ENCODE measurements at places on chromosomes 3 and 15. TPM values are rescaled to one million over a fixed set of nuclear protein-coding genes. Genes with fewer than 3 reads are reported as not detected.

DNA sequence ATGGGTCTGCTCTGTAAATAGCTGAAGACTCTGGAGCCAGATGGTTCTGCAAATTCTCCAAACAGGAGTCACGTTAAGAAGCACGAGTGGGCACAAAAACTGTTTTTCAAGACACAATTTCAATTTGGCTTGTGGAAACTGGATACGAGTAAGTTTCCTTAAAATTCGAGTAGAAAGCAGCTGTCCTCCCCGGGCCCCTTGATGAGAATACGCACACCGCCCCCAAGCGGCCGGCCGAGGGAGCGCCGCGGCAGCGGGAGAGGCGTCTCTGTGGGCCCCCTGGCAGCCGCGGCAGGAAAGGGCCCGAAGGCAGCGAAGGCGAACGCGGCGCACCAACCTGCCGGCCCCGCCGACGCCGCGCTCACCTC, 778 bp upstream of the THBS1 start:
- H3K36me3 ChIP-seq = peaks cover 20% of the 10 kb centered on the region
- peak; percentile 93 for DNase-seq
- H3K27me3 ChIP-seq = peaks cover 7% of the 10 kb centered on the region
- H3K27ac ChIP-seq = peak overlapping the region; percentile 89
- H3K4me1 ChIP-seq = peaks cover 63% of the 10 kb centered on the region

GPR149 gene
- total RNA-seq = not detected

- no peak for DNase-seq
- no peak overlapping the region for H3K4me3 ChIP-seq
Measured at GRCh38 chr15:69869881-69870505, 227.7 kb downstream of the TLE3 start.

CFAP20DC gene
- total RNA-seq = not detected

DNA sequence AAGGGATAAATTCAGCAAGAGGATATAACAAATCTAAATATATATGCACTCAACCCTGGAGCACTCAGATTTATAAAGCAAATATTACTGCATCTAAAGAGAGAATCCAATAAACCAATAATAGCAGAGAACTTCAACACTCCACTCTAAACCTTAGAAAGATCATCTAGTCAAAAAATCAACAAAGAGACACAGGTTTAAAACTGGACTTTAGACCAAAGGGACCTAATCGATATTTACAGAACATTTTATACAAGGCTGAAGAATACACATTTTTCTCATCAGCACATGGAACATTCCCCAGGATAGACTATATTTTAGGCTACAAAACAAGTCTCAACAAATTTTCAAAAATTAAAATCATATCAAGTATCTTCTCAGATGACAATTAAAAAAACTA, 379.0 kb downstream of the GBE1 start:
- H3K27ac ChIP-seq = no peak overlapping the region
- no peak overlapping the region for H3K4me3 ChIP-seq
- DNase-seq = no peak
- H3K36me3 ChIP-seq = no peaks in the 10 kb centered on the region

Data from left ventricle myocardium inferior (tissue), 1 donor.